ENCODE measurements at places on chromosomes 3 and 15. TPM values are rescaled to one million over a fixed set of nuclear protein-coding genes. Genes with fewer than 3 reads are reported as not detected.

GRCh38 chr3:190366133-190366532 is 21.8 kb upstream of the CLDN16 start:
- DNase-seq = no peak

DNA sequence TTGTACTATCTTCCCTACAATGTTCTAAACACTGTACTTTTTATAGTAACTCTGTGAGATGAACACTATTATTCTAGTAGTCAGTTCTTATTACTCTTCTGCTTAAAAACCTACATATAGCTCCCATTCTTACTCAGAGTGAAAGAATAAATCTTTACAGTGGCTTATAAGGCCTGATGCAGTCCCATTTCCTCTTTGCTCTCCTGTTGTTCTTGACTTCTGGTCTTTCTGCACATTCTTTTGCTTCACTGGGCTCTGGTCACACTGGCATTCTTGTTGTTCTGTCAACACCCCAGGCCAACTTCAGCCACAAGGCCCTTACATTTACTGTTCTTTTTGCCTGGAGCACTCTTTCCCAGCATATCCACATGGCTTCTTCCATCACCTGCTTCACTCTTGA is 58.2 kb upstream of the TP63 start:
- DNase-seq = no peak

- no peak for DNase-seq
Measured at GRCh38 chr3:98095882-98096281, 8.9 kb downstream of the OR5AC2 start.

DNA sequence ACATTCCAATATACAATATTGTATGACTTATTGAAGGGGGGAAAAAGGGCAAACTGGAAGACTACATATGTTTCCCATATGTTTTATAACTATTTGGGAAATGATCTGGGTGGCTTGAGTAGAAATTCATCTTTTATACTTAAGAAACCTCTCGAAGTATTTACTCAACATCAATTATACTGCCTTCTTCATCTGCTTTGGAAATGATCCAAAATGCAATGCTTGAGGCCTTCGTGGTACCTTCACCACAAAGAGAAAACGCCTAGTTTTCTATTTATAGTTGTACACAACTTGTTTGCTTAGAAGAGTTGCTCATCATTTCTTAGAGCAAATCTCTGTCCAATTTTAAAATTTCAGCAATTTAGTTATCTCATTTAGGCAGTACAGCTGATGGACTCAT is 18.8 kb downstream of the ACKR4 start:
- no peak for DNase-seq

- peak; percentile 16 for DNase-seq
Measured at GRCh38 chr3:150005243-150006112, 34.8 kb upstream of the PFN2 start.

GRCh38 chr3:4972652-4973643 is 6.3 kb upstream of the BHLHE40 start:
- DNase-seq = no peak

DNA sequence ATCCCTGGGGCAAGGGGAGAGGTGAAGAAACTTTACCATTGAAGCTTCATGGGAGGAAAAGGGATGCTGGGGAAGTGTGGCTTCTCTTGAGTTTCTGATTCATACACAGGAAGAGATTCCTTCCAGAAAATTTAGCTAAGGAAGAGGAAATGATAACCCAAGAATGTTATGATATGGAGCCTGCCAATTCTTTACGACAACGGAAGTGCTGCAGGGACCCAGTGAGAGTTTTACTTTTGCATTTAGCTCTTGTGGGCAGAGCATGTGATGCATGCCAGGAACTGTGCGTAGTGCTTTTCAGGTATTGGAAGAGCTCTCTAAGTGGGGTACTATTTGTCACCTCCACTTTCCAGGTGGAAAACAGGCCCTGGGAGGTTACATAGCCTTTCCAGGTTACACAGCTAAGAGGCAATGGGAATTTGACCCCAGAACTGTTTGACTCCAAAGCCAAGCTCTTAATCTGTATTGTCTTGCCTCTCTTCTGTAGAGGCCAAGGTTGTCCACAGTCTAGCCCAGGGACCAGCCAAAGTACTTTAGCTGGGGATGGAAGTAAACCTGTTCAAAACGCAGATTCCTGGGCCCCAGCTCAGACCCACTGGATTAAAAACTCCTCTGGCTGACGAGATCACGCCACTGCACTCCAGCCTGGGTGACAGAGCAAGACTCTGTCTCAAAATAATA is 23.0 kb downstream of the CMTM7 start:
- no peak for DNase-seq

DNA sequence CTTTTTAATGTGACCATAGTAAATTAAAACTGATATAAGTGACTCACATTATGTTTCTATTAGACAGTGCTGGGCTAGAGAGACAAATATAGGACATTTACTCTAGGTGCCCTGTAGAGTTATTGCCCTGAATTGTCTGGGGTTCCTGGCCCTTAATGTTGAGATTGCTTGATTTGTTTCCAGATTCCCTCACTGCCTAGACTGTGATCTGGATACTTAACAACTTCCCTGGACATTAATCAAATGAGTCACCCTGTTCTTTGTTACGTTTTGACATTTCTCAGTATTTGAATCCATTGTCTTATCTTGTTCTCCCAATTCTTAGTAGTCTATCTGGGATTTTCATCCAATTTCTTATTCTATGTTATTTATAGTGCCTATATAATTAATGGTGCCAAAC is 65.8 kb downstream of the DTWD1 start:
- no peak for DNase-seq

GRCh38 chr3:140898340-140899180 is 43.1 kb upstream of the SLC25A36 start:
- peak; percentile 42 for DNase-seq

GRCh38 chr3:64398476-64398875 is 173.2 kb upstream of the PRICKLE2 start:
- DNase-seq = no peak

GRCh38 chr3:94063496-94064119 is 747 bp downstream of the NSUN3 start:
- no peak for DNase-seq

- no peak for DNase-seq
Measured at GRCh38 chr15:99312228-99312627, 60.9 kb downstream of the LRRC28 start.

DNA sequence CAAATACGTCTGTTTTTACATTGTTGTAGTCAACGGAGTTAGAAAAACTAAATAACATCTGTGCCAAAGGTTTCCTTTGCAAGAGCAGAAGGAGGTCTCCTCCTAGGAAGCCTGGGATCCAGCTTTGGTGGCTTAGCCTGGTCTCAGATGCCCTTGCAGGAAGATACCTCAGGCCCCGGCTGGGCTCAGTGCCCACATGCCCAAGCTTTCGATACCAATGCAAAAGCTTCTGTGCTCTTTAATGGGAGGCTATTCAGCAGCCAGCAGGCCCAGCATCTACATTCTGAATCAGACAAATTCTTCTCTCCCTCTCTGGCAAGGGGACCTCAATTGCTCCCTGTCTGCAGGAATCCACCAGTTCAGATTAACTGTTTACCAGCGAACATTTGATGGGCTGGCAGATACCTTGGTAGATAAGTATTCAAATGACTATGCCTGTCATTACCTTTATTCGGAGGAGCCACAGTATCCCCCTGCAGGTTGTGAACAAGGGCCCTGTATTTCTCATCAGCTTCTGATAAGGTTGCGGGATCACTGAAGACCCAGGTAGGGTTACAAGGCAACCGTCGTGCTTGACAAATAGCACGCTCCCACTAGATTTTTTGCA is 180.1 kb upstream of the KBTBD8 start:
- DNase-seq = no peak

DNA sequence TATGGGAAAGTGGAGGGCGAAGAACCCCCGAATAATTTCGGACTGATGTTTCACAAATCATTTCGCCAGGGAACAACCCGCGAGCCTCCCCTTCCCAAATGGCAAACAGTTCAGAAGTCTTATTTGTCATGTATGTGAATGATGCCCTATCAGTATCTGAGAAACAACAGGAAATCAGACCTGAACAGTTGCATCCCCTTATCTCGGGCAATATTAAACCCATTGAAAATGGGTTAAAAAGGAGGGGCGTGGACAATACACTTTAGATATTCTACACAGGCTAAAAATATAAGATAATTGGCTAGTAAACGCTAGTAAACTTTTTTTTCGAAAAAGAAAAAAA is 1003.3 kb upstream of the NR2F2 start:
- no peak for DNase-seq

DNA sequence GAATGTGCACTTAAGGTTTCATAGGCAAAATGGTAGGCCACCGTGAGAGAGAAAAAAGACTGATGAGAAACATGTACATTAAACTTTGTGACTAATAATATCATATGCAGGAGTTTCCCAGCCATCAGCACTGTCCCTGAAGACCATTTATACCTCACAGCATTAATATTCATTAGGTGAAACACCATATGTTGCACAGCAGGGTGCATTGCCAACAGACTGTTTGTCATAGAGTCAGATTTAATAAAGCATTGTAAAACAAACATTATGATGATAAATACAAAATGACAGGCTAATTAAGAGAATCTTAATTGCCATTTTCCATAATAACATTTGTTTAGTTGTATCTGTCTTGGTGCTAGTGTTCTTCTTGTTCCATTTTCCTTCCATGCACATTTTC is 578.3 kb downstream of the EPHA3 start:
- no peak for DNase-seq

- DNase-seq = no peak
Measured at GRCh38 chr3:67034371-67034770, 36.3 kb downstream of the KBTBD8 start.

- no peak for DNase-seq
Measured at GRCh38 chr15:74995779-74996765, 709 bp downstream of the SCAMP5 start.

DNA sequence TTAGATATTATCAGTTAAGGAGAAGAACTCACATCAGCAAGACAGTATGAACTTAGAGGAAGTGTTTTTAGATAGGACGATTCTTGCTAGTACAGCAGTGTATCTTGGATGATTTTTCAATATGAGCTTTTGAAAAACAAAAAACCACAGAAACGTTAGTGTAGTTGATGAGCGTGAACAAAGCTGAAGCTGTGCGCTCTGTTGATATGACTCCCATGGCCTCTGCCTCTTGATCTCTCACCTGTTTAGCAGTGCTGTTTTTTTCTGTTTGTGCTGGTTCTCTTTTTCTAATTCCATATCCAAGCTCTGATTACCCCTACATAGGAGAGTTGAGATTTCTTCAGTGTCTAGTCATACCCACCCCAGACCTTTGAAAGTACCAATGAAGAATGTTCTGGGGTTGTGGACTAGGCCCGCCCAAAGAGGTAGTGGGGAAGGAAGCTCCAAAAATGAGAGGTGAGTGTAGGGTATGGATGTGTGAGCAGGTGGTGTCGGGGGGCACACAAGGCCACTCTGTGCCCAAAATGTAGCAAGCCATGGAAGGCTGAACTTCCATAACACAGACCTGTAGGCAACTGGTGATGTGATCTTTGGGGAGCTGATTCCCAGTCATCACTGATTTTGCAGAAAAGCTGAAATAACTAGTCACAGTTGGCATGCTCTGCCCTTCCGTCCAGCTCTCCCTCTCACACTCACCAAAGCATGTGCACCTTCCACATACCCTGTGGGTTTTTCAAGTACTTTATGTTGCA is 20.0 kb upstream of the CMTM7 start:
- no peak for DNase-seq

- DNase-seq = no peak
Measured at GRCh38 chr3:59499000-59499399, 449.2 kb upstream of the CFAP20DC start.

GRCh38 chr3:27322634-27323033 is 46.5 kb downstream of the NEK10 start:
- no peak for DNase-seq

DNA sequence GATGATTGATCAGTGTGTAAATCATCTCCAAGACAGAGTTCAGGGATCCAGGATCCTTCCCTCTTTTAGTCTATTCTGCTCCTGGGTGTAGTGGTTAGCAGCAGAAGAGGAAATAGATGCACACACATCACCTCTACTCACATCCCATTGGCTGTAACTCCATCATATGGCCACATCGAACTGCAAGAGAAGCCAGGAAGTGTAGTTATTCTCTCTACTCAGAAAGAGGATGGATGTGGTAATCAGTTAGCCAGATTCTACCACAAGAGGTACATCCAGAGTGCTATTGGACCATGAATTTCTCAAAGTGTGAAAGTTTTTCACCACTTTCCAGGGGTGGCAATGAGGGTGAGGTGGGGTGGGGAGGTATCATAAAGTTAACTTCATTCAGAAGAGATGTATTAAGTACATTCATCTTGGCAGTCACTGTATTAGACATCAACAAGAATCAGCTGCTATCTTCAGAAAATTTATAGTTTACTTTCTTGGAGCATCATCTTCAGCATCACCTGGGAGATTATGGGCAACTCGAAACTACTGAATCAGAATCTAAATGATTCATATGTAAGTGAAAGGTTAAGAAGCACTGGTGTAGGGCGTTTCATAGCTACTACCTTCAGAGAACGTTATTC is 60.6 kb upstream of the GAP43 start:
- DNase-seq = no peak

GRCh38 chr15:92656089-92656488 is 514 bp upstream of the FAM174B start:
- no peak for DNase-seq

- DNase-seq = no peak
Measured at GRCh38 chr3:119974656-119975055, 119.6 kb downstream of the GSK3B start.

- DNase-seq = no peak
Measured at GRCh38 chr15:91936182-91936775, 82.8 kb downstream of the SLCO3A1 start.

- no peak for DNase-seq
Measured at GRCh38 chr15:57947781-57948180, 117.7 kb downstream of the ALDH1A2 start.

SLC15A2 gene
- 0.63 TPM for total RNA-seq

MTHFS gene
- total RNA-seq = 36.5 TPM

LSMEM2 gene
- total RNA-seq = not detected

KBTBD8 gene
- total RNA-seq = 0.89 TPM

ISLR2 gene
- total RNA-seq = 1.2 TPM

CCR9 gene
- not detected for total RNA-seq

UNC13C gene
- 0.21 TPM for total RNA-seq

CA12 gene
- total RNA-seq = 4.3 TPM

RASGRF1 gene
- total RNA-seq = 1.4 TPM

RASGRP1 gene
- 3.1 TPM for total RNA-seq
